ENCODE measurements at places on chromosomes 13 and 19.

DNA sequence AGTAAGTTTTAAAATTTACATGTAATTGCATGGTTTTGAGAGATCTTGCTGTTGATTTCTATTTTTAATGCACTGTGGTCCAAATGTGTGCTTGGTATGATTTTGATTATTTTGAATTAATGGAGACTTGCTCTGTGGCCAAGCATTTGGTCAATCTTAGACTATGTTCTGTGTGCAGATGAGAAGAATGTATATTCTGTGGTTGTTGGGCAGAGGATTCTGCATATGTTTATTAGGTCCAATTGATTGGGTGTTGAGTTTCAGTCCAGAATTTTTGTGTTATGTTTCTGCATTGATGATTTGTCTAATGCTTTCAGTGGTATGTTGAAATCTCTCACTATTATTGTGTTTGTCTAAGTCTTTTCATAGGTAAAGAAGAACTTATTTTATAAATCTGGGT is 82.3 kb downstream of the TDRD3 start:
- DNase-seq: no peak

DNA sequence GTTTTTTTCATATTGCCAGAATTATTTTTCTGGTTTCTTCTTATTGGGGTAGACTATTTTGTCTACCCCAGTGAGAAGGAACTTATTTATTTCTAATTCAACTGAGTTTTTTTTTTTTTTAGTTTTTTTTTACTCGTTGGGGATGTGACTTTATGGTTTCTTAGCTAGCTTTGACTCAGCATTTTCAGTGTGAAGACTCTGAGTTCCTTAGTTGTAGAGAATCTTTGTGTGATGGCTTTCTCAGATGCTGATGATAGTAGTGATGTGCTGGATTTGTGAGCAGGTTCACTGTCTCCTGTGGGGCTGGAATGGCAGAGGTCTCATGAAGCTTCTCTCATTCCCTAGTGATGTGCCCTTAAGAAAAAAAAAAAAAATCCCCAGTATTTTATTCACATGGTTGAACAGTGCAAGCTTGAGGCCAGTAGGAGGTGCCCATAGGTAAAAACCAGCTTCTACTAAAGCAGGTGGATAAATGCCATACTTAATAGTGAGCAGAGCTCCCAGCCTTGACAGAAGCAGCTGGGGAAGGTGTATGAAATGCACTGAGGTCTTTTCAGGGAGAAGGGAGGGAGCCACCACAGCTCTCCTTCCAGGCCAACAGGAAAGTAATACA is 106.2 kb upstream of the KLF5 start:
- no peak for DNase-seq

- DNase-seq: no peak
Measured at GRCh38 chr19:5079071-5079774, 110.3 kb downstream of the KDM4B start.

GRCh38 chr19:15869109-15869555 is 28.7 kb downstream of the CYP4F2 start:
- peak; percentile 25 for DNase-seq

Measured in RPMI7951 (cell line).